Fibroblast of the conjunctiva (primary cell): ENCODE measurements at places on chromosomes 7 and 10.
A peak's percentile ranks its signal among the peaks of the same experiment; 100 is the strongest.

DNA sequence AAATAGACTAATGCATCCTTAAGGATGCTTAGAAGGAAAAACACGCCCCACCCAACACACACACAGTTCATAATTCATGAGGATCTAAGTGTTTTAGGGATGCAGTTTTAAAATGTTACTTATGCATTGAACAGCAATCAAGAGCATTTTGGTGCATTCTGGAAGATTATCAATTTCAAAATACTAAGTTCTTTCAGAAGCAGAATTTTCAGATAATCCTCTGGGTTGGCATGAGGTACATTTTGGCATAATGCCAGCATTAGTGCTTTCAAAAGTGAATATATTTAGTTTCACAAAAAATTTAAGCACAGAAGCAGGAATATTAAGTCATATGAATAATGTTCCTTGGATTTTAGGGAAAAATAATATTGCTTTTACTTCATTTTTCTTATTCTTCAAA is 937.1 kb downstream of the REEP3 start:
- no peak for DNase-seq

DNA sequence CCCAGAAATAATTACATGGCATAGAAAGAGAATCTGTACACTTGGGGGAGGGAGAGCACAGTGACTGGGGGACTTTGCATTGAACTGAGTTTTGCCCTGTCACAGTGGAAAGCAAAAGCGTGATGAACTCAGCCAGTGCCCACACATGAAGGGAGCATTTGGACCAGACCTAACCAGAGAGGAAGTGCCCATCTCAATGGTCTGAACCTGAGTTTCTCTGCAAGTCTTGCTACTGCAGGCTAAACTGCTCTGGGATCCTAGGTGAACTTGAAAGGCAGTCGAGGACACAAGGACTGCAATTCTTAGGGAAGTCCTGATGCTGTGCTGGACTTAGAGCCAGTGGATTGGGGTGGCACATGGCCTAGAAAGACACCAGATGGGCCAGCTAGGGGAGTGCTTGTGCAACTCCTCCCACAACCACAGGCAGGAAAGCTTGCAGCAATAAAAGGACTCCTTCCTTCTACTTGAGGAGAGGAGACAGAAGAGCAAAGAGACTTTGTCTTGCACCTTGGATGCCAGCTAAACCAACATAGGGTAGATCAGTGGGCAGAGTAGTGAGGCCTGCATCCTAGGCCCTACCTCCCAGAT is 259.0 kb downstream of the GRM8 start:
- DNase-seq: no peak

DNA sequence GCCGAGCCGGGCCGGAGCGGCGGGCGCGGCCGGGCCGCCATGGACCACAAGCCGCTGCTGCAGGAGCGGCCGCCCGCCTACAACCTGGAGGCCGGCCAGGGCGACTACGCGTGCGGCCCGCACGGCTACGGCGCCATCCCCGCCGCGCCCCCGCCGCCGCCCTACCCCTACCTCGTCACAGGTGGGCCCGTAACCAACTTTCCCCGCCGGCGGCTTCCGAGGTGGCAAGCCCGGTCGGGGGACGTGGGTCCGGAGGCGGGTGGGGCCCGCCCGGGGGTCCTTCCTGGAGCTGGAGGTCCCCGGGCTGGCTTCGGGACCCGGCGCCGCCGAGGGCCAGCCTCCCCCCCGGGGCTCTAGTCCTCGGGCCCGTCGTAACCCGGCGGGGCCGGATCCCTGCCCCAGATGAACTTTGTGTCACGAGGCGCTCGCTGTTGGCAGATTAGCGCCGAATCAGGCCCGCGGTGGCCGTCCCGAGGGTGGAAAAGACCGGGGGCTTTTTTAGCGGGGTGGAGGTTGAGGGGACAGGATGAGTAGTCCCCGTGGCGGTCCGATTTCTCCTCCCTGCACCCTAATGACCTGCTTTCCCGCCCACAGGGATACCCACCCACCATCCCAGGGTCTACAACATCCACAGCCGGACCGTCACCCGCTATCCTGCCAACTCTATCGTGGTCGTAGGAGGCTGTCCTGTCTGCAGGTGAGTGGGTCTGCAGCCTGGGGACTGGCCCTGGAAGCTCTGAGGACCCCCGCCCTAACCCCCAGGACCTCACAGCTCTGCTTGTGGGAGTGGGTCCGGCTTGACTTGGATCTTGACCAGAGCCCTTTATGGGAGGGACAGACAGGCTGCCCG is 496 bp downstream of the BRI3 start:
- DNase-seq: no peak

GRCh38 chr7:23863209-23863787 is 153.3 kb downstream of the STK31 start:
- DNase-seq: peak; percentile 39

DNA sequence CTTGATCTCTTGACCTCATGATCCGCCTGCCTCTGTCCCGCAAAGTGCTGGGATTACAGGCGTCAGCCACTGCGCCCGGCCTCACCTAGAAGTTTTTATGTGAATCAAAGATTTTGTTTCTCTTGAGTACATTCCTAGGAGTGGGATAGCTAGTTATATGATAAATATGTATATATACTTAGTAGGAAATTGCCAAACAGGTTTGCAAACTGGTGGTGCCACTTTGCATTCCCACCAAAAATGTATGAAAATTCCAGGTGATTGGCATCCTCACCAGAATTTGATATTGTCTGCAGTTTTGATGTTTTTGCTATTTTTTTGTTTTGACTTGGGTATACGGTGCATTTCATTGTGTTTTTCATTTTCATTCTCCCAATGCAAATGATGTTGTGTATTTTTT is 86.8 kb downstream of the NOD1 start:
- DNase-seq: no peak
